ENCODE measurements at places on chromosomes 6 and 20. TPM values are rescaled to one million over a fixed set of nuclear protein-coding genes. Genes with fewer than 3 reads are reported as not detected.

Gene ECI2
- 55.0 TPM for polyA plus RNA-seq

Gene CCR6
- polyA plus RNA-seq = 2.1 TPM

Gene MROH8
- polyA plus RNA-seq = 3.2 TPM

Gene THBS2
- polyA plus RNA-seq = 2.6 TPM

Gene LBP
- 0.32 TPM for polyA plus RNA-seq

Gene SAMD5
- 1.2 TPM for polyA plus RNA-seq

DNA sequence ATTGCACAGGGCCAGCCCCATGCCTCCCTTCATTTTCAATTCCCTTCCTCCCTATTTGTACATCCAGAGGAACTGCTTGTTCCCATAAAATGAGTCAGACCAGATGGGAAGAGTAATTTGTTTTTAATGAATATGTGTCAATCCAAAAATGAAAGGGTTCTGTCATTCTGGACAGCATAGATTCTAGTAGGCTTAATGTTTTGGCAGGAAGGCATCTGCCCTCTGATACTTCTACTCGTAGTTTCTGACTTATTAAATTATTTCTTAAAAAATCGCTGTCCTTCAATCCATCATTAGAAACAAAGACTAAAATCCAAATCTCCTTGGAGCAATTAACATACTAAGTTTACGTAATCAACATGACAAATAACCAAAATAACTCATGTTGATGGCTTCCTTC, 665.5 kb downstream of the TENT5A start:
- no peak for DNase-seq

DNA sequence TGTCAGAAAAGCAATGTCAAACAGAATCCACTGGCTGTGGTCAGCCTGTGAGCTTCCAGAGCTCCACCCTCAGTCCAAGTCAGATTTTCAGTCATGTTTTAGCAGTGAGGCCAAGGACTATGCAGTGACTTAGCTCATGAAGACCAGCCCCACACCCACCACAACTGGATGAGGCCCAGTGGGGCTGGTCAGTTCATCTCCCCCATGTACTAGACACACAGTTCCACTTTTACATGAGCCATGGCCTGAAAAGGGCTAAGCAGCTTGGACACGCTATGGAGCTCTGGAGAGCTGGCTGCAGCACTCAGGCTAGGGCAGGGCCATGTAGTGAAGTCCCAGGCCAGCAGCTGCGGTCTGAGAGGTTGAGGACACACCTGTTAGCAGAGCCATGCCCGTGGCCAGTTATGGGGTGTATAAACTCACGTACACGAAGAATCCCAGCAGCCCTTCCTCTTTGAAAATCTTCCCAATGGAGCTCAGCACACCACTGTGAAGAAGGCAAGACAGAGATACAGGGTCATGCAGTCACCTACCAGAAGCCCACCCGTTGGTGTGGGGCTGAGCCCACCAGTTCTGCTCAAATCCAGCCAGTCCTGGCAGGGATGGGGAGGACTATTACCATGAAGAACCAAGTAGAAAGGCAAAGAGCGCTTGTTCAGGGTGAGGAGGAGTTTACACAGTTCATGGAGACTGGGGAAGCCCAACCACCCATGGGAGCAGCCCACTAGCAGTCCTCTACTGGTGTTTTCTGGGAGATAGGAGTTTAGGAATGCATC, 10.6 kb downstream of the MTCH1 start:
- DNase-seq = no peak

GRCh38 chr6:157861814-157862213, 38.8 kb downstream of the SNX9 start:
- DNase-seq = no peak

DNA sequence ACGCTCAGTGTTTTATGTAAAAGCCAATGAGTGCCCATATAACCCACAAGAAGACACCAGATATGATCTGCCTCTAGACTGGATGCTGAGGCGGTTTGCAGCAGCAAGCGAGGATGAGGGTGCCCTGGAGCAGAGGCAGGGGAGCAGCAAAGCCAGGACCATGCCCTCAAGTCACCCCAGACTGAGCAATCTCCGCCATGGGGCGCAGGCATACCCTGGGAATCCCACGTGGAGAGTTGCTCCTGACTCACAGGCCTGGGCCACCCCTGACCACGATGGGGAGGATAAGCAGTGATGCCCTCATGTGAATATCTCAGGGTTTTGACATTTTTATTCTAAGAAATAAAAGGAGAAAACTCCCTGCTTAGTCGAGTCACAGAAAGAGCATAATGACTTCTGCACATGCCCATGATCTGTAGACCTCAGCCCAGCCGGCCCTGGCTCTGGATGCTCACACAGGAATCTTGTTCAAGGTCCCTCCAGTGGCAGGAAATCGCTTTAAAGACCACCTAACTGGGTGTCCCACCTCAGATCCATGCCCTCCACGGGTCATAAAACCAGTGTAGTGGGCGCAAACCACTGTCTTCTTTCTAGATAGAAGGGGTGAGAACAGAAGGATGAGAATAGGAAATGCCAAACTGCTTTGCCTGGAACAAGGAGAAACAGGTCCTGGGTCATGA, 138.3 kb upstream of the SNX9 start:
- no peak for DNase-seq

- DNase-seq = no peak
Observed at GRCh38 chr20:34300809-34301586, 2.2 kb downstream of the AHCY start.

DNA sequence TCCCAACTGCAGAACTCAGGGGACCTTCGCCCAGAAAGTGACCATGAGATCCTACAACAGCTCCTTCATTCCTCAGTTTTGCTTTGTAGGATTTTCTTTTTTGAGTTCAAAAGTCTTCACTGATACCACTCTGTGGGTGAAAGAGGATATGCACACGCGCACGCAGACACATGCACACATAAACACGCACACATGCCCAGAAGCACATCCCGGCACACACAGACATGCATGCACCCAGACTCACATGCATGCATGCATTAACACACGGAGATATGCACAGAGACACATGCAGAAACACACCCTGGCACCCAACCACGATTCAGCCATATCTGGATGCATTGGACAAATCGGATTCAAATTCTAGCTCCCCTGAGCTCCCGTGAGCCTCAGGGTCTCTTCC, 36.4 kb downstream of the ANKRD60 start:
- no peak for DNase-seq

DNA sequence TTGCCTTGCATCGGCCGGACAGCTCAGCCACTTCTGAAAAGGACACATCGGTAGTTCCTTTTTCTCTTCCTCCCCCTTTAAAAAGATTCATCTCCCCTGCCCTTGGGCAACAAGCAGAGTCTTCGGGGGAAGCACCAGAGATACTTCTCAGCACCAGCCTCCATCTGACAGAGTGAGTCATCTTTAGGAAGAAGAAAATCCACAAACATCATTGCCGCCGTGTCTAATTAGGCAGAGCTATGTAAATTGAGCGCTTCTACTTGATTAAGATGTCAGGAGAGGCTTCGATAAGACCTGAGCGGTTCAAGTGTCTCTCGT, 186.4 kb downstream of the TAF4 start:
- no peak for DNase-seq

- no peak for DNase-seq
Observed at GRCh38 chr6:100203400-100203799, 209.4 kb upstream of the MCHR2 start.

GRCh38 chr6:36361071-36361470, 24.4 kb upstream of the BNIP5 start:
- no peak for DNase-seq

GRCh38 chr6:164928057-164928727, 381.2 kb downstream of the C6orf118 start:
- DNase-seq = no peak

- no peak for DNase-seq
Observed at GRCh38 chr6:502761-503160, 111.2 kb downstream of the IRF4 start.

DNA sequence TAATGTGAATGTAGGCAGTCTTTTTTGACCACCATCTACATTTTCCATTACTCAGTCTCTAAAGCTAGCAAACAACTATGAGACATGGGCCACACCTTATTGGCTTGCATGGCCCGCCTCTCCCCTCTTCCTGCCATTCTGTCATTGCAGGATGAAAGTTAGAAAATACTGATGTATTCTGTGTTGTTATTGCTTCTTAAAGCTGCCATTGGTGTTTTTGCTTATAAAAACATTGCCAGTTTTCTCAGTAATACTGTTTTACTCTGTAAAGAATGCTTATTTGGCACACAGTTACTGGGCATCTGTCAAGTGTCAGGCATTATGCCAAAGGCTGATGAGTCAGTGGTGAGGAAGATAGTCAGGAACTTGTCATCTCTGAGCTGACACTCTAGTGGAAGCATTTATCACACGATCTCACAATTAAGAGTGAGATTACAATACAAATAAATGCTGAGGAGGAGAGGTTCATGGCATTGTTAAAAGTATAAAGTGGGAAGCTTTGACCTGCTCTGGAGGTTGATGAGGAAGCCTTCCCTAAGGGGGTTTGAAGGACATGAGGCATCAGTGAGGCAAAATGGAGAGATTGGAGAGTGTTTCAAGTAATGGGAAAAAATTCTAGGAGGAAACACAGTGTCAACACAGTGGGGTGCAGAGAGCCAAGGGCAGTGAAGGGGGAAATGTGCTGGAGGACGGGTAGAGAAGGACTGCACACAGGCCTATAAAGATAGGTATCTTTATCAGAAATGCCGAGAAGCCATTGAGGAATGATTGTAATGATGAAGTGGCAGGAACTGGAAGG, 14.7 kb downstream of the KLHL32 start:
- DNase-seq = no peak

DNA sequence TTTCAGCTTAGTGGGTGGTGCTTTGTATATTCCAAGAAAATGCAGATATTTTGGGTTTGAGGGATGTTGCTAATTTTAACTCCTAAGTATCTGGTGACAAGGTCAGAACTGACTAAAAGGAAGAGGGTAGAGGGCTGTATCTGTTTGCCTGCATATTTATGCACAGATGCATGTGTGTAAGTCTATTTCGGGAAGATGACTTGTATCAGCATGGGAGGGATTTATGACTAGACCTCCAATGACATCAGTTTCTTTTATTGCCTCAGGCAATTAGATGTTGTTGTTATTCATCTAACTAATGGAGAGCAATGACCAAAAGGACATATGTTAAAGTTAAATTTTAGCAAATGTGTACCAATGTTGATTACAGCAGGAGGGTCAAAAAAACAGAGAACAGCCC, 734.3 kb downstream of the QKI start:
- no peak for DNase-seq

DNA sequence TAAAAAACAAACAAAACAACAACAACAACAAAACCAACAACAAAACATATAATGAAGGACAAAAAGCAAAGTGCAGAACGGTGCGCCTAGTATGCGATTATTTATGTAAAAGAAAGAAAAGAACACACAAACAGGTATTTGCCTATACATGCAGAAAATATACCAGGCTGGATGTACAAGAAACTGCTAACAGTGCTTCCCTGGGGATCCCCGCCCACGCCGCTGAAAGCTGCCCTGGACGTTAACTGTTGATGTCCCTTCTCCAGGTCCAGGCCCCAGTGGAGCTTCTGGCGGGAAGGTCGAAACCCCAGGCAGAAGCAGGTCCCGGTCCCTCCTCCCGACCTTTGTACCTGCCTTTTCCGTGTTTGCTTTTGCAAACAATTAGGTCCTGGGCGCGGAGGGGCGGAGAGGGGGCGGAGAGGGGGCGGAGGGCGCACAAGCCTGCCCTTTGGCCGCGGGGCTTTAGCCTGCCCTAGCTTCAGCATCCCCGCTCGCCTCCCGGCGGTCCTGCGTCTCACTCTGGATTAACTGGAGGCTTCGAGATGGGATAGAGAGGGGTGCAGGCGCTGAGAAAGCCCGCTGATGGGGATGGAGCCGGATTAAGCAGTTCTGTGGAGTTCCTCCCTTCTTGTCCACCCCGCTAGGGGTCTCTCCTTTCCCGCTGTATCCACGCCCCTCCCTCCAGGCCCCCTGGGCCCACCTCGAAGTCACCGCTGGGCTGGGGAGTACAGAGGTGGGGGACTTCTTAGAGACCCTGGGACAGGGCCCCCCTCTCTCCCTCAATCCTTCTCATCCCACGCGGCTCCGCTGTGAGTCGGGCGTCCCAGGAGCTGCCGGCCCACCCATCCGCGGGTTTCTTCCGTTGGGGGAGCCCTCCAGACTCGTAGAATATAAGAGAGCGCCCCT, 8.2 kb upstream of the AHCY start:
- DNase-seq = no peak

DNA sequence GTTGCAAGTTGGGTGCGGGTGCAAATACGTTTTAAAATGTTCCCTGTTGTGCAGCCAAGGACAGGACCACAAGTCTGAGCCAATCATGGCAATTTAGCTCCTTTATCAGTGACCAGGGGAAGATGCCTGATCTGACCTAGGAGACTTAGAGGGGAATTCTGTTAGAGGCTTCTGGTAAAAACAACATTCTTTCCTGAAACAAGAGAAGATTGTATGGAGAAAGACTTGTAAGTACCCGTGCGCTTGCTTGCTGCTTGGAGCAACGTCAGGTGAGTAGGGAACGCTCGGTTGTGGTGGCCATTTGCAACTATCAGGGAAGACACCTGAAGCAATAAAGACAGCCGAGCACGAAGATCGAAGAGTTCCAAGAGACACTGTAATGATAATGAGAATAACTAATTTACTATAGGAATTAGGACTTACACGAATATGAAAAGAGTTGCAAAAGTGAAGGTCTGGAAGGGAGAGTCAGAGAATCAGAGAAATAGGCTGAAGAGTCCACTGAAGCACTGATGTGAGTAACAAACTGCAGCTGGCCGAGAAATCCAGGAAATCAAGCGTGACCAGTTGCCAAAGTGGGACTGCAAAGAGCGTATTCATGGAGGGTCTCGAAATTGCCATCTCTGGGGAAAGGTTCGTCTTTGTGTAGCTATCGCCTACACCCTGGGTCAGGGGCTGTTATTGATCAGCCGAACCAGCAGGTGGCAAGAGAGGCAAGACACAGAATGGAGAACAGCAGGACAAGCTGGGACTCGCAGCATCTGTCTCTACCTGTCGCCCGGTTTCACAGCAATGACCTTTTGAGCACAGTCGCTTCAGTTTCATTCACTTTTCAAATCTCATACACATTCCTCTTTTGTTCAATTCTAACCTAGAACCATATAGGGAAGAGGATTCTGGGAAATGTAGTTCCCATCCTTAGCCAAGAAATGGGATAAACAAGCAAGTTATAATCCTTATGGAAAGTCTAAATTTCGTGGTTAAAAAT, 26.1 kb downstream of the LOC128125822 start:
- DNase-seq = peak; percentile 63

GRCh38 chr6:148081076-148081475, 261.6 kb upstream of the SASH1 start:
- DNase-seq = no peak

GRCh38 chr6:17768881-17769280, 62.2 kb upstream of the NUP153 start:
- DNase-seq = no peak

- DNase-seq = no peak
Observed at GRCh38 chr6:157994125-157994795, 12.6 kb downstream of the SYNJ2 start.

- DNase-seq = no peak
Observed at GRCh38 chr6:38571721-38572120, 68.0 kb downstream of the BTBD9 start.
